ENCODE measurements at places on chromosomes 5 and 9.

GRCh38 chr5:143220748-143221251 lies 182.7 kb downstream of the NR3C1 start:
- DNase-seq = no peak

DNA sequence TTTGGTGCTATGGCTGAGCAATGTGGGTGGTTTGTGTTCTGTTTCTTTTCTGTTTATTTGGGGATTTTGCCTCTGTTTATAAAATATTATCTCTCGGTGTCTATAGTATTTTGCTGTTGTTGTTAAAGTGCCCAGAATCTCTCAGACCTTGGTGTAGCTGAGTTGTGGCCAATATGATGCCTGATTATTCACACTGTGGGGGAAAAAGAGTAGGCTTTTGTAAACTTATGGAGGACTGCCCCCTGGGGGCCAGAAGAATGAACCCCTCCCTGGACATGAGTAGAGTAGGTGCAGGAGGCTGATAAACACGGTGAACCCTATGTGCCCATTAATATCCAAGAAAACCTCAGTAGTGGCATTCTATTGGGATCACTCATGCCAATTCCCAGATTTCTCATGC lies 49.0 kb upstream of the DPYSL3 start:
- peak; percentile 61 for DNase-seq

GRCh38 chr5:133523013-133523658 lies 89.2 kb downstream of the FSTL4 start:
- DNase-seq = no peak

GRCh38 chr5:133440467-133441115 lies 171.8 kb downstream of the FSTL4 start:
- DNase-seq = no peak

GRCh38 chr5:92309336-92309991 lies 926.3 kb upstream of the ARRDC3 start:
- DNase-seq = no peak
